Stimulated activated naive CD8-positive, alpha-beta T cell treated with anti-CD3 and anti-CD28 coated beads, Interleukin-15, amount 100 ng/mL, for 72 hours (primary cell): ENCODE measurements at places on chromosomes 11 and 22.

DNA sequence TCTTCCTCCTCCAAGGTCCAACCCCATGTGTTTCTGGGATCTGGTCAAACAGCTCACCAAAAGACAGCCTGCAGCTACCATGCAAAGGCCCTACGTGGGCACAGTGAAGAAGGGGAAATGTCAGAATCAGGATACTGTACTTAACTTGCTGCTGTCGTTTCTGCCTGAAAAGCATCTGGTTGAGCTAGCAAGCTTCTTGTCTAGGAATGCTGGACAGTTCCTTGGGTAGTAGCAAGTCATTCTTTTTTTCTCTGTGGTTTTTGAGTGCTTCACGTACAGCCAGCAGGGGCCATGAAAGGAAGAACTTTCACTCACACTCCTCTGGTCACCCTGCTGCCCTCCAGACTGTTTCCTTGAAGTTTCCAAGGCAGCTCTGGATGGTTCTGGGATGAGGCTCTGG is 24.7 kb downstream of the RCOR2 start:
- no peak for DNase-seq

GRCh38 chr11:6201481-6201880 is 2.5 kb downstream of the OR52W1 start:
- no peak for DNase-seq

DNA sequence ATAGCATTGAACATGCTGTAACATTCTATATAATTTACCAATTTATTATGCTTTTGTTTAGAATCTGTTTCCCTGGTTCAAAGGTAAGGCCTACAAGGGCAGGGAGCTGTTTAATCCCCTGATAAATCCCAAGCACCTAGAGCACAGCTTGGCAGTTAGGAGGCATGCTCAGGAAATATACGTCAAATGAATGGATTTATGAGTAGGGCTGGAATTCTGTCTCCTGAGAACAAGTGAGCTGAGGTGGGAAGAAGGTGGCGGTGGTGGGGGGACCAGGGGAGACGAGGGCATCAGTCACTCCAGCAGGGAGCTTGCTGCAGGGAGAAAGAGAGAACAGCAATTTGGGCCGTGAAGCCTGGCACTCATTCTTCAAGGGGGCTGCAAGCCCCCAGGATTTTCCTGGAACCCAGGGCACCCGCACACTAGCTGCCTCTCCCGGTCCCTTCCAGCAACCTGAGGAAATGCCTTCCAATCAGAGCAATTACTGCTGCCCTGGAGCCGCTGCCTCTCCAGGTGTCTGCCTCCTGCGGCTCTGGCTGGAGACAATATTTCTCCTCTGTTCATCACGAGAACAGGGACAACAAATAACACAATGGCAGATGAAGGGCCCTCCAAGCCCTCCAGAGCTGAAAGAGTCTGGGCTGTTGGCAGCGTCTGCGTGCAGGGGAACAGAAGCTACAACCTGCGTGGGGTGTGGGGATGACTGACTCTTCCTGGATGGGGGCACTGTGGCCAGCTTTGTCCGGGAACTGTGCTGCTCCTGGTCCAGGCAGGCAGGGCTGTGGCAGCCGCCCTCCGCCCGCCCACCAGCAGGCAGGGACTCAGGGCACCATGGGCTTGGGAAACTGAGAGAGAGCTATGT is 233.4 kb downstream of the ST3GAL4 start:
- DNase-seq: no peak

- no peak for DNase-seq
Observed at GRCh38 chr11:89487016-89487415, 4.2 kb downstream of the NOX4 start.

DNA sequence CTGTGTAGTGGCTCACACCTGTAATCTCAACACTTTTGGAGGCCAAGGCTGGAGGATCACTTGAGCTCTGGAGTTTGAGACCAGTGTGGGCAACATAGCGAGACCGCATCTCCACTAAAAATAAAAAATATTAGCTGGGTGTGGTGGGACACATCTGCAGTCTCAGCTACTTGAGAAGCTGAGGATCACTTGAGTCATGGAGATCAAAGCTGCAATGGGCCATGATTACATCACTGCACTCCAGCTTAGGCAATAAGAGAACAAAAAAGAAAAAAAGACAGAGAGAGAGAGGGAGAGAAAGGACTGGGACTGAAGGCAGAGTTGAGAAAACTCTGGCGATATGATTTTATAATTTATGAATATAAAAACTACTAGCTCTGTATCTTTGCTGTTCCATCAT is 473.1 kb downstream of the LRRC4C start:
- DNase-seq: no peak

DNA sequence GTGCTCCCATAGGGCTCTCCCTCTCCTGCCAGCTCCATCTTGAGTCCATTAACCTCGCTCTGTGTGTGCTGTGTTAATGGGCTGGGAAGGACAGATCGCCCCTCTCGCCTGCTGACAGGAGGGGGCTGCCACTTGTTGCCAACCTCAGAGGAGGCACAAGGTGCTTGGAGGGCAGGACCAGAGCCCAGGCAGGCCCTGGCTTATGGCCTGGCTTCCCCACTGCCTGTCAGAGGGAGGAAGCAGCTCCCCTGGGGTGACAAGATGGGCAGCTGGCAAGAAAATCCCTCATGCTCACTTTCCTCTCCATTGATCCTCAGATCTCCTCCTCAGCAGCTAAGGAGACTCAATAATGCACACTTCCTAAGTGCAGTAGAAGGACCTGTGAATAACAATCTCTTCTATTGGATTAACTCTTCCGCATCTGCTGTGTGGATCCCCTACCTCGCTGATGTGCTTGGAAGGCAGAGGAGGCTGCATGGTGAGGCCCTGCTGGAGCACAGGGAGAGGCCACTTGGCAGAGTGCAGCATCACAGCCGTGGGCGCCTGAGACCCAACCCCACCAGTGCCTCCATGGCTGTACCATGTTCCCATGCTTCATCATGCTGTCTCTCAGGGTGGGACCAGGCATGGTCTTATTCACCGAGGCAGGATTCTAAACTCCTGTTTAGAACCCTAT is 70.3 kb downstream of the TRIM29 start:
- DNase-seq: no peak

DNA sequence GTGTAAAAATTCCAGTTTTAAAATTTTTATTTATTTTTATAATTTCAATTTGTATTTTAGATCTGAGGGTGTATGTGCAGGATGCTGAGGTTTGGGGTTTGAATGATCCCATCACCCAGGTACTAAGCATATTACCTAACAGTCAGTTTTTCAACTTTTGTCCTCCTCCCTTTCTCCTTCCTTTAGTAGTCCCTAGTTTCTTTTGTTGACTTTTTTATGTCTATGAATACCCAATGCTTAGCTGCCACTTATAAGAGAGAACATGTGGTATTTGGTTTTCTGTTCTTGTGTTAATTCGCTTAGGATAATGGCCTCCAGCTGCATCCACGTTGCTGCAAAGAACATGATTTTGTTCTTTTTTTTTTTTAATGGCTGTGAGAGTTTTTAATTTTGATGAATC is 35.7 kb upstream of the UCP3 start:
- DNase-seq: no peak

DNA sequence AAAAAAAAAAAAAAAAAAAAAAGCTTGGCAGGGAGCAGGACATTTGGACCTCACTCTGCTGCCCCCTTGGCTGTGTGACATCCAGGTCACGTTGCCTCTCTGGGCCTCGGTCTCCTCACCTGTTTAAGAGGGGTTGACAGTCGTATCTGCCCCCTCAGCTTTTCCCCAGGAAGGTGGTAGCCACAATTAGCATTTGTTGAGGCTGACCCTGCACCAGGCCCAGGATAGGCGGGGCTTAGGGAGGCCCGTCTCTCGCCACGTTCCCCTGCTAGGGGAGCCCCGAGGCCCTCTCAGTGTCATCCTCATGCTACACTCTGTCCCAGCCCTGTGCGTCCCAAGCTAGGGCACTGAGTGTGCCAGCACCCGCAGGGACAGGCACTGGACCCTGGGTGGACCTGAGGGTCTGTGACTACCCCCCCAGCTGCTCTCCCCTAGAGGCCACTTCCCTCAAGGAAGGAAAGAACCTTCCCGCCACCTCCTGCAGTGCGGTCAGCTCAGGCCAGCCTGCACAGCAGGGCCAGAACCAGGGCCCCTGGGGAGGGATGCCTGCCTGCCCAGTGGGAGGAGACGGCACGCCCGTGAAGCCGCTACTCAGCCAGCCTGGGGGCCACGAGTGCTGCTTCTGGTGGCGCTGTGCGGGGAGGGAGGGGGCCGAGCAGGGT is 38.5 kb upstream of the PPARA start:
- DNase-seq: no peak

DNA sequence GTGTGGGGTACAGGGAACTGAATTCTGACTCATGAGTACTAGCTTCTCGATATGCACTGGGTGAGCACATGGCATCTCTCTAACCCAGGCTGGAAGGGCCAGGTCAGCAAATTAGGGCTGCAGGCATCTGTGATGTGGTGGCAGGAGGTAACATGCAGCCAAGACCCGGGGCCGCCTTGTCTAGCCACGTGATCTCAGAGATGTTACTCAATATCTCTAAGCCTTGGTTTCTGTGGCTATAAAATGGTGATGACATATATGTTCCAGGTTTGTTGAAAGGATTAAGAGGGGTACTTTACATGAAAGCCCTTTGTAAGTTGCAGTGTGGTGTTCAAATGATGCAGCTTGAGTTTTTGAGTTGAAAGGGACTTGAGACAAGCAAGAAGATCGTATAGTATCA is 3.2 kb downstream of the ST14 start:
- DNase-seq: no peak

GRCh38 chr11:31782257-31782656 is 28.9 kb downstream of the PAX6 start:
- DNase-seq: no peak

DNA sequence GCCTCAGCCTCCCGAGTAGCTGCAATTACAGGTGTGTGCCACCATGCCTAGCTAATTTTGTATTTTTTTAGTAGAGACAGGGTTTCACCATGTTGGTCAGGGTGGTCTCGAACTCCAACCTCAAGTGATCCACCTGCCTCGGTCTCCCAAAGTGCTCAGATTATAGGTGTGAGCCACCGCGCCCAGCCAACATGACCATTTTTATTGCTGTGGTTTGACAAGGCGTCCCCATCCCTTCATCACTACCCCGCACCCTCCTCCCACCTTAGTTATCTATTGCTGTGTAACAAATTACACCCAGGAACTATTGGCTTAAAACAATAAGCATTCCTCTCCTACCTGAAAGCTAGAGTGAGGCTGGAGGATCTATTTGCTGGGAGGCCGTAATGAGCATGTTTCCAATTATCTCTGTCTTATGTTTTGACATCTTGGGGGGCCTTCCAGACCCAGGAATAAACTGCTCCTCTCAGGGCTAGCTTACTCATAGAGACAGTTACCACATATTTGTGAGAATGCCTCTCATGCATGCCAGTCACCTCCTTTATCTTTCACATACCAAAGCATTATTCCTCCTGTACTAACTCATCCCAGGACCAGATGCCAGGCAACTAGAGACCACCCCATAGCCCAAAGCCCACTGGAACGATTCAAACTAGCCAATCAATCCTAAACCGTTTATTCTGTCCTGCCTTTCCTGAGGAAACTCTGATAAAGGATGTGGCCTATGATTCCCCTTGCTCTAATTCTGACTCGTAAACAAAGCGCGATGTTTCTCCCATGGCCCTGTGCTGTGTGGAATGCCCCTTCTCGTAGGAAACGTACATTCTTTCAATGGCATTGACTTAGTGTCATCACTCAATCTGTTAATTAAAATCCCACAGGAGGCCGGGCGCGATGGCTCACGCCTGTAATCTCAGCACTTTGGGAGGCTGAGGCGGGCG is 19.4 kb downstream of the SNU13 start:
- no peak for DNase-seq

- DNase-seq: peak; percentile 5
Observed at GRCh38 chr11:2517016-2517385, 72.2 kb downstream of the KCNQ1 start.

DNA sequence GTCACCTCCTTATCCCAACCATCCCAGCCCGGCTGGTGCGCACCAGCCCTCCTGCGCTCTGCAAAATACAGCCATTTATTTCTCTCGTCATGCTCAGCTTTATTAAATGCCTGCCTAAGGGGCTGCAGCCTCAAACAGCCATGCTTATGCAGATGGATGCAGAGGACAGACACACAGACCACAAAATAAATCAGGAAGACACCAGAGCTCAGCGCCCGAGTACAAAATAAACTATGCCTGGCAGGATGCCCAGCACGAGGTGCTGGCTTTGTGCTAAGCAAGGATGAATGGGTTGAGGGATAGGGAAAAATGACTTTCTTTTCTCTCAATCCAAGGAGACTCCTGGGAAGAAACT is 70.5 kb downstream of the RPUSD4 start:
- DNase-seq: no peak

GRCh38 chr11:42552786-42553185 is 759.0 kb upstream of the API5 start:
- no peak for DNase-seq

DNA sequence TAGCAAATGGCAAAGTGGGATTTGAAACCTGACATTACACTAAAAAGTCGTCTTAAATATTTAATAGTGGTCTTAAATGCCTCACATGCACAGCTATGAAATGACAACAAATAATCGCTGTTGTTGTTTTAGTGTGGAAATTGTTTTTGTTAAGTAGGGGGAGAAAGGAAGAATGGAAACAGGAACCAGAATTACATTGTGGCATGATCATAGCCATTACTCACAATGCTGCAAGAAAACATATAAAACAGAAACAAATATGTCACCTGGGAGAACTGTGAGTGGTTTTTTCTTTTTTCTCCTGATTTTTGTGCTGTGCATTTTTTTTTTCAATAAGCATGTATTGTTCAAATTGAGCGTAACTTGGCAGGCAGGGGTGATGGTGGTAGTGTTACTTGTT is 22.9 kb downstream of the FAM76B start:
- no peak for DNase-seq

- no peak for DNase-seq
Observed at GRCh38 chr22:36243986-36244385, 4.7 kb upstream of the APOL2 start.
